Renal pelvis (tissue), 12 donors: ENCODE measurements at places on chromosomes 2 and 18.

DNA sequence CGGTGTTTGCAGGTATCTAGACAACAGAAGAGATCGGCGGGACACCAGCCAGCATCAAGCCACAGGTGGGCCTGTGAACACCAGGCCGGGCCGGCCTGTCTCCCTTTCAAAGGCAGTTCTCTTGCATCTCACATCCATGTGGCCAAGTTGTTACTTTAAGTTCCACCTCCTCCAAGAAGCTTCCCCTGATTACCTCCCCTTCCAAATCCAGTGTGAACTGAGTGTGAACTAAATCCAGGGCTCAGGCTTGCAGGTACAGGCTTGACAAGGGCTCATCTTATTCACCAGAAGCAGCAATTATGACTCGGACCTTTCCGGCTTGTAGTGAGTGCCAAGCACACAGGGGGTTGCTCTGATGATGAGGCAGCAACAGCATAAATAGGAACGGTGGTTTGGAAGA, 3.9 kb downstream of the CRACDL start:
- no peak for DNase-seq

- DNase-seq, result no peak
Measured at GRCh38 chr2:9948721-9949120, 2.8 kb upstream of the GRHL1 start.

- DNase-seq, result no peak
Measured at GRCh38 chr2:85644909-85645308, 23.1 kb downstream of the SFTPB start.

DNA sequence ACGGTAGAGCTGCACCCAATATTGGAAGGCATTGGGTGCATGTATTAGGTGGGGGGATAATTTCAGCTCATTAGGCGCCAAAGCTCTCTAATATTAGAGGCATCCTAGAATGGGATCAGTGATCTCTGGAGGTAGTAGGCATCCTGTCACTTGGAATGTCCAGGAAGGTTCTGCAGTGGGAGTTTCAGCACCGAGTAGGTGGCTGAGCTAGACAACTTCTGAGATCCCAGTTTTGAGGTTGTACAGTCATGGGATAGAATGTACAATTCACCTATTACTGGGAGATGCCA, 210.9 kb downstream of the MYCN start:
- no peak for DNase-seq

GRCh38 chr2:85886141-85886540, 2.6 kb downstream of the ST3GAL5 start:
- no peak for DNase-seq

DNA sequence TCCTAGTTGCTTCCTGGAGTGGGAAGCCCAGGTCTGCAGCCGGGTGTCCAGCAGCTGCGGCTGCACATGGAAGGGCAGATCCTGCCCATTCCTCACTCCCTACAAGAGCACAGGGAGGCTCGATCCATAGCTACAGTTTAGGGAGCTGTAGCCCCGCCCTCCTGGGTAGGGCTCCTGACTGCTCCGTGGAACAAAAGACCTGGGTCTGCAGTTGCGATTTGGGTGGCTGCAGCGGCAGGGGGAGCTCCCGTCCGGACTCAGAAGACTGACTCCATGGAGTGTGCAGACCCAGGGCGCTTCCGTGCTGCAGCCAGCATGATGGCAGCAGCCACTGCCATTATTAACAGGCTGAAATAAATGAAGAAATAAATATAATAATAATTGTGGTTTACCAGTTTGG, 157.3 kb downstream of the CTNNA2 start:
- no peak for DNase-seq

DNA sequence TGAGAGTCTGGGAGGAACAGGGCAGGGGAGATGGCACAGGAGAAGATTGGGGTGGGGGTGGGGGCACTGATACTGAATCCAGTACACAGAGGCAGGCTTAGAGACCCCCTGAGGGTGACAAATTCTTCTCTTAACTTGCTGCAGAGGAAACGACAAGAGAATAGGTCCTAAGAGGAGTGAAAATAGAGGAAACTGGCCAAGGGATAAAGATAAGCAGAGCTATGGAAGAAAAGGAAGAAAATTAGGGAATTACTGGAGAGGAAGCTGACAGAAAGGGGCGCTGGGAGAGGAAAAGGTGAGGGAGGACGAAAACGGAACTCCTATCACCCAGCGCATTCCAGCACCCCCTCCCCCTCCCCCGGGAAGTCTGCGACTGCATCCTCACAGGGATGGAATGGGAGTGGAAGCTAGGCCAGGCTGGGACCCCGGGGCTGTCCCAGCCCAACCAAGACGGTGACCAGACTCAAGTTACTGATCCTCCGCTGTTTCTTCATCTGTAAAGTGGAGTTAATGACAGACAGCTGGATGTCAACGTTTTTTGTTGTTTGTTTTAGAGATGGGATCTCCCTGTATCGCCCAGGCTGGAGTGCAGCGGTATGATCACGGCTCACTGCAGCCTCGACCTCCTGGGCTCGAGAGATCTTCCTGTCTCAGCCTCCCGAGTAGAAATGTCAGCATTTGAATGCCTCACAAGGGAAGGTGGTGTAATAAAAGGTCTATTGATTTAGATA, 2.6 kb upstream of the EMX1 start:
- DNase-seq, result no peak

- DNase-seq, result no peak
Measured at GRCh38 chr2:191611614-191612013, 66.3 kb upstream of the NABP1 start.

DNA sequence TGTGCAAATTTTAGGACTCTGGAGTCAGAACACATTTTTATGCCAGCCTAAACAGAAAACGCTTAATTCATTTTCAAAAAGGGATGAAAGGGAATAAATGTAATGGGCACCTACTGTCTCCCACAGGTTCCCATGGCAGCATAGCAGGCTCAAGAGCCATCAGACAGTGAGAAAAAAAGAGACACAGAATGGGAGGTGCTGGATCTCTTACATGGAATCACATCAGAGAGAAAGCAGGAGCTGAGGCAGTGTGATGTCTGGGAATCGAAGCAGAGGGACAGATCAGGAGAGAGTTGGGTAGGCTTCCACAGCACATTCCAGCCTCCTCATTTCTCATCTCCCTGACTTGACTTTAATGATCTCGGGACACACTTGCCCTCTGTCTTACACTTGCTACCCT, 684.3 kb downstream of the KCNJ3 start:
- DNase-seq, result no peak

DNA sequence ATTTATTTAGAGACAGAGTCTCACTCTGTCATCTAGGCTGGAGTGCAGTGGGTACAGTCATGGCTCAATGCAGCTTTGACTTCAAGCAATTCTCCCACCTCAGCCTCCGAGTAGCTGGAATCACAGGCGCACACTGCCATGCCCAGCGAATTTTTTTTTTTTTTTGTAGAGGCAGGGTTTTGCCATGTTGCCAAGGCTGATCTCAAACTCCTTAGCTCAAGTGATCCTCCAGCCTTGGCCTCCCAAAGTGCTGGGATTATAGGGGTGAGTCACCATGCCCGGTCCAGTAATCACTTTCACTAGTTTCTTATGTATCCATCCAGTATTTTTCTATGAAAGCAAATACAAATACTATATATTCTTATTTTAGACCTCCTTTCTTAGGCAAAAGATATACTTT, 24.0 kb downstream of the PRKAG3 start:
- no peak for DNase-seq

DNA sequence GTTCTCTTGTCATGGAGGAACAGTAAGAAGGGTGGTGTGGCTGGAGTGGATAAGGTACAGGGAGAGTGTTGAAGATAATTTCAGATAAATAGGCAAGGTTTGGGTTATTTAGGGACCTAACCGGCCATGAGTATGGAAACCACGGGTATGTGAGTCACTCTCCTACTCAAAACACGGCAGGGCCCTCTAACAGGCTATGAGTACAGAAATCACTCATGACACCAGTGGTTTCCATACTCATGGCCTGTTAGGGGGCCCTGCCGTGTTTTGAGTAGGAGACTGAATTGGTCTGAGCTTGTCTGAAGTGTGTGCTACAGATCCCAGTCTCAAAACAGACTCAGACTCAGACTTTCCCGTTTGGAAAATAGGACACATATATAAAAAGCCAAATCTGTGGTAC, 428.4 kb upstream of the HNMT start:
- DNase-seq, result no peak

GRCh38 chr18:58505181-58505580, 123.7 kb downstream of the ALPK2 start:
- DNase-seq, result no peak

GRCh38 chr2:25831746-25832449, 46.4 kb downstream of the ASXL2 start:
- DNase-seq, result no peak

DNA sequence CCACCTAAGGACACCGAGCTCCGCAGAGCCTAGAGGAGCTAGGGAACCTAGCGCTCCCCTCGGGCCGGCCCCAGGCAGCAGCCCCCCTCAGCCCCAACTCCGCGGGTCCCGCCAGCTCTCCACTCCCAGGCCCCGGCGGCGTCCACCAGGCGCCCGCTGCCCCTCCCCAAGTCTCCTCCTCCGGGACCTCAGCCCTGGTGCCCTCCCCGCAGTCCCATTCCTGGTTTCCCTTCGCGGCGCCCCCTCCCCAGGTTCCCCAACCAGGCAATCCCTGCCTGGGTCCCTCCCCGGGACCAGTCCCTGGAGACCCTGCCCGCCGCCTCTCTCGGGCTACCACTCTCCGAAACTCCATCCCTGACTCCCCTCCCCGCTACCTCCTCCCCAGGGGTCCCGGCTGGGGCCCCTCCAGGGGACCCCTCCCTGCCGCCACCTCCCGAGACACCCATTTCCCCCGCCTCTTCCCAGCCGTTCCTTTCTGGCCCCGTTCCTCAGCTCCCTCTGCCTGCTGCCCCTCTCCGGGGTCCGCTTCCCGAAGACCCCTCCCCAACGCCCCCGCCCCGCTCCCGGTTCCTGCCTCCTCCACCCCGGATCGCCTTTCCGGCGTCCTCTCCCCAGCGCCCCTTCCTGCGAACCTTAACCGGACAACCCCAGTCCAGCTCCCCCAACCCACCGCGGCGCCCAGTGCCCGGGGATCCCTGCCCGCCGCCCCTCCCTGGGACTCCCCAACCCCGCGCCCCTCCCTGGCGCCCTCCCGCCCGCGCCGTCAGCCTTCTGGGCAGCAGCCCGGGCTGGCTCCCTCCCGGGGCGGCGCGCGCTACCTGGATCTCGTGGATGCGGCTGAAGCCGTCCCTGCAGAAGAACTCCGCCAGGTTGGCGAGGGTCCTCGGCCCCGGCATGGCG, 678 bp downstream of the CYP27C1 start:
- peak; percentile 70 for DNase-seq

GRCh38 chr2:3179208-3179607, 198.4 kb downstream of the EIPR1 start:
- no peak for DNase-seq

DNA sequence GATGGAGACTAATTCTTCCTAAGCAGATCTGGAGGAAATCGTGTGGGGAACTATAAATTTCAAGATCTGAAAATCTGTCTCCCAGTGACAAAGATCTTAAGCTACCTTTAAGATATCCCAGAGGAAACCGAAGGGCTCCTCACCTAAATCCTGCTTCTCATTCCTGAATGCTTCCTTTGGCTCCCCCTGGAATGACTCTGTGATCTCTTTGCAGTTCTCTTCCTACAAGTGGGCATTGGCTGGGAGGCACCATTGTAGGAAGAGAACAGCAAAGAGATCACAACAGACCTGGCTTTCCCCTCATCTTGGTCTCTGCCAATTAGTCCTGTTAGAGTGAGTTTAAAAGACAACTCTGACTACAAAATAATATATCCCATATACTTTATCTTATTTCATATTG, 70.0 kb upstream of the KCNH7 start:
- DNase-seq, result no peak

GRCh38 chr2:79512442-79513401, at the start of gene CTNNA2:
TSS of gene CTNNA2 (plus strand) at chr2:79513051.
- DNase-seq, result peak; percentile 63

- DNase-seq, result no peak
Measured at GRCh38 chr2:225319872-225320271, 79.6 kb upstream of the NYAP2 start.

- DNase-seq, result no peak
Measured at GRCh38 chr18:76850112-76850511, 27.8 kb downstream of the ZNF236 start.

DNA sequence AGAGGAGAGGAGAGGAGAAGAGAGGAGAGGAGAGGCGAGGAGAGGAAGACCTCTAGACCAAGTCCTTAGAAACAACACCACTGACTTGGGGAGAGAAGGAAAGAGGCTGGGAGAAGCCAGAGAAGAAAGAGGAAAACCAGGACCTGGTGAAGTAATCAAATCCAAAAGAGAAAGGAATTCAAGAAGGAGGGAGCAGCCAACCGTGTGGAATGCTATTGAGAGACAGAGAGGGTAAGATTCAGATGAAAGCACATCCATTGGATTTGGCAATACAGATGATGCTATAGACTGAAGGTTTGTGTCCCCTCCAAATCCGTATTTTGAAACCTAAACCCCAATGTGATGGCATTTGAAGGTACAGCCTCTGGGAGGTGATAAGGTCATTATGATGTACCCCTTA, 50.7 kb downstream of the GALNT14 start:
- DNase-seq, result no peak

GRCh38 chr2:45909677-45910191, 258.3 kb downstream of the PRKCE start:
- DNase-seq, result peak; percentile 62

GRCh38 chr2:212682937-212683336, 144.3 kb upstream of the ERBB4 start:
- no peak for DNase-seq

DNA sequence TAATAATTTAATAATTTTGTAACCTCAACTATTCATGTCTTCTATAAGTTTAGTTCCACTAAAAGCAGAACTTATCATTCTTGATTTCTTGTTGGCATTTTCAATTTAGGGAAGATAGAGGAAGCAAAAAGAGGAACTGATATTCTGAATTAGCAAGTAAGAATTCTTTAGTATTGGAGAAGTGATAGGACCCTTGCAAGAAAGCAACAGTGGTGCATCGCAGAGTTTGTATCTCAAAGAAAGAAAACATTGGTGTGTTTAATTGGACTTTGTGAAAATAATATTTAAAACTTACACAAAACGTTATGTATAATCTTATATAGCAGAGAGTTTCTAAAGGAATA, 36.5 kb upstream of the TNFRSF11A start:
- DNase-seq, result no peak

GRCh38 chr18:49707599-49707998, 105.7 kb downstream of the ACAA2 start:
- DNase-seq, result no peak

DNA sequence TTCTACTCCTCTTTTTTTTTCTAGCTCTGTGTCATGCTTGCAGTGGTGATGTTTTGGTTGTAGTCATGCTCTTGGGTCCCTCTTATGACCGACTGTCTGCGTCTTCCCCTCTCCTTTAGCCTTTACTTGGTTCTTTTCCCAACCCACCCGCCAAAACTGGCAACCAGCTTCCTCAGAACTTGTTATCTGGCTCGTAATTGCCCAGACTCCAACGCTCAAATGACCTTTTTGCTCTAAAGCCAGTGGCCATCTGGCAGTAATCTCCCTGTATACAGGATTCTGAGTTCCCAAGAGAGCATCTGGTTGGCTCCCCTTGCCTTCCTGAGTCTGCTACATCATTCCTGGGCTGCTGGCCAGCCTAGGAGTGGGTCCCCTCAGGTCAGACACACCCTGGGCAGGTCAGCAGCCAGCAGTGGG, 147.2 kb downstream of the MGAT5 start:
- no peak for DNase-seq
